ENCODE measurements at places on chromosomes 12 and 14. TPM values are rescaled to one million over a fixed set of nuclear protein-coding genes. Genes with fewer than 3 reads are reported as not detected.
A peak's percentile ranks its signal among the peaks of the same experiment; 100 is the strongest.

SARNP gene
- 86.7 TPM for total RNA-seq

PKP2 gene
- 9.5 TPM for total RNA-seq

BDKRB1 gene
- total RNA-seq = 15.1 TPM

PRORP gene
- 38.0 TPM for total RNA-seq

SLC6A13 gene
- not detected for total RNA-seq

CCDC197 gene
- total RNA-seq = not detected

PCED1B gene
- 3.2 TPM for total RNA-seq

ZDHHC22 gene
- not detected for total RNA-seq

ACADS gene
- 9.7 TPM for total RNA-seq

ADAM21 gene
- 0.43 TPM for total RNA-seq

SPIC gene
- total RNA-seq = not detected

DGLUCY gene
- 39.7 TPM for total RNA-seq

OVCH1 gene
- under 0.01 TPM for total RNA-seq

DNA sequence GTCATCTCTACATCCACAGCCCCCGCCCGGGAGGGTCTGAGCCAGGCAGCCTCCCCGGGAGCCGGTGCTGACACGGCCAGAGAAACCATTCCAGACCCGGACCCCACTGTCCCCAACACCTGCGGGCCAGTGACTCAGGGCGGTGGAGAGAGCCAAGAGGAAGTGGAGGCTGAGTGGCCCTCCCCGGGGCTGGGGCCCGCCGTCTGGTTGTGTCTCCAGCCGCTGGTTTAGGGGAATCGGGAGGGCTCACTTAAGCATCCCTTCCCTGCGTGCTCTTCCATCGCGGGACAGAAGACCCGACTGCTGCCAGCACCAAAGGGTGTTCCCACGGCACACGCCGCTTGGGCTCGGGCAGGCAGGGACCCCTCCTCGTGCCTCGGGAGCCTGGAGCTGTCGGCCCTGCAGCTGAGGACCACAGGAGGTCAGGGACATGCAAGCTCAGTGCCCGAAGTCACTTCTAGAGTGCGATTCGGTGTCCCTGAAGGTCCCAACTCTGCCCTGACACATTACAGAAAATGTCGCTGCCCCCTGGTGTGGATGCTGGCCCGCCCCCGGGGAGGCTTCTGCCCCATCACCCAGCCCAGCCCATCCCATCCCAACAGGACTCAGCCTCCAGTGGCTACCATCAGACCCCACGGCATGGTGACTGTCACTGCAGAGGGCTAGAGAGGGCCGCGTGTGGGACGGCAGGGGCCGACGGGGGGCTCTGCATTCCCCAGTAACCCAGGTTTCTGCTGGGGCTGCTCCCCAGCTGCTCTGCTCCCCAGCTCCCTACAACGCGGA, 50.8 kb downstream of the GALNT9 start:
- DNase-seq = no peak

DNA sequence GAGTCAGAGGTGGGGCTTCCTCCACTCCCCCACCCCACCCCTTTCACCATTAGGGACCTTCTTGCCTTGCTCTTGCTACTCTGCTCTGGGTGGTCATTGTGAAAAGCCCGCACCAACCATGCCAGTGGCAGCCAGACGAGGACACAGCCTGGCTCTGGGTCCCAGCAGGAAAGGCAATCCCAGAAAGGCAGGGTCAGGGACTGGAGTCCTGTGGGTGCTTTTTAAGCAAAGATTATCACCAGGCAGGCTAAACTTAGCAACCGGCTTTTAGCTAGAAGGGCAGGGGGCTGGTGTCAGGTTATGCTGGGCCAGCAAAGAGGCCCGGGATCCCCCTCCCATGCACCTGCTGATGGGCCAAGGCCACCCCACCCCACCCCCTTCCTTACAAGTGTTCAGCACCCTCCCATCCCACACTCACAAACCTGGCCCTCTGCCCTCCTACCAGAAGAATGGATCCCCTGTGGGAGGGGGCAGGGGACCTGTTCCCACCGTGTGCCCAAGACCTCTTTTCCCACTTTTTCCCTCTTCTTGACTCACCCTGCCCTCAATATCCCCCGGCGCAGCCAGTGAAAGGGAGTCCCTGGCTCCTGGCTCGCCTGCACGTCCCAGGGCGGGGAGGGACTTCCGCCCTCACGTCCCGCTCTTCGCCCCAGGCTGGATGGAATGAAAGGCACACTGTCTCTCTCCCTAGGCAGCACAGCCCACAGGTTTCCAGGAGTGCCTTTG, 1.2 kb upstream of the GAPDH start:
- DNase-seq = peak; percentile 67

DNA sequence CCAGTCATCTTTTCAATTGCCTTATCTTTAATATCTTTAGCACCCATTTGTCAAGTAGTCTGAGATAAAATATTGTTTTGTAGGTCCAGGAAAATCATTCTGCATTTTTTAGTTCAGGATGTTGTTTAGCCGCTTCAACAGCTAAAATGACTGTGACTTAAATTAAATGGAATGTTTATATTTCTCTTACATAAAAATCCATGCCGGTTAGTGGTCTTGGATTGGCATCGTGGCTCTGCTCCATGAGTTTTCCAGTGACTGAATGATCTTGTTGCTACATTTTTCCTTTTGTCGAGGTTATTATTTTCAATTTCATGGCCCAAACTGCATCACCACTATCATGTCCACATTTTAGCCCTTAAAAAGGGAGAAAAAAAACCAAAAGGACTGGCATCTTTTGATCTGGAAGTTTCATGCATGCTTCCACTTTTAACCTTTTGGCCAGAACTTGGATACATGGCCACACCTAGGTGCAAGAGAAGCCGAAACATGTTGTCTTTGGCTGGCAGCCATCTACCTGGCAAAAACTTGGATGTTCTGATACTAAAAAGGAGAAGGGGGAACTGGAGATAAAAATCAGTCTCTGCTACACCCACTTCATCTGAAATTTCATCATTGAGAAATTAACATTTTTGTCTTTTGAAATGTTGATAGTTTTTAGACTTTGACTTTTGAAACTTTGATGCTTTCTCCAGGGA, 142.4 kb downstream of the OTOGL start:
- DNase-seq = no peak

DNA sequence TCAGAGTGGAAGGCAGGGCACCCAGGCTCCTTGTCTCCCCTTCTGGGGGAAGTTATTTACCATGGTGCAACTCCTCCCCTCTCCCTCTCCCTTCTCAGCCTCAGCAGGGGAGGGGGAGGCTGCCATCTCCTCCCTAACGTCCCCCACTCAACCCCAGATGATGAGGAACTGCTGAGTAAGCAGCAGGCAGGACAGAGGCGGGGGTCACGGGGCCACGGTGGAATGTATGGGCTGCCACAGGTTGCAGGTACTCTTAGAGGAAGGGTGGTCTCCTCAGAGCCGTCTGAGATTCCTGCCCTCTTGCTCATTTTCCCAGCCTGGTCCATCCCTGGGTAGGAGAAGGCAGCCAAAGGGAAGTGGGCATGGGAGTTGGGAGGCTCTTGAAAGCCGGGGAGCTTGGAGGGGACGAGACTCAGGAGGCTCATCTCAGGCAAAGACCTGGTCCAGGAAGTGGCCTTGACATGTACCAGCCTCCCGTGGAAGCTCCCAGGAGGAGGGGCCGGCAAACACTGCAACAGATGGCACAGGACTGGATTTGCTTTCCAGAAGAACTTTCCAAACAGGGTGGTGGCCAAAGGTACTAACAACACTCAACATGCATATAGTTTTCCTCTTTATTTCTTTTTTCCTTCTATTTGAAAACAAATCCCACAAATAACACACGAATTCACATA, 19.0 kb downstream of the RIN3 start:
- no peak for DNase-seq

GRCh38 chr14:69214393-69214792, 23.1 kb downstream of the EXD2 start:
- peak; percentile 17 for DNase-seq

DNA sequence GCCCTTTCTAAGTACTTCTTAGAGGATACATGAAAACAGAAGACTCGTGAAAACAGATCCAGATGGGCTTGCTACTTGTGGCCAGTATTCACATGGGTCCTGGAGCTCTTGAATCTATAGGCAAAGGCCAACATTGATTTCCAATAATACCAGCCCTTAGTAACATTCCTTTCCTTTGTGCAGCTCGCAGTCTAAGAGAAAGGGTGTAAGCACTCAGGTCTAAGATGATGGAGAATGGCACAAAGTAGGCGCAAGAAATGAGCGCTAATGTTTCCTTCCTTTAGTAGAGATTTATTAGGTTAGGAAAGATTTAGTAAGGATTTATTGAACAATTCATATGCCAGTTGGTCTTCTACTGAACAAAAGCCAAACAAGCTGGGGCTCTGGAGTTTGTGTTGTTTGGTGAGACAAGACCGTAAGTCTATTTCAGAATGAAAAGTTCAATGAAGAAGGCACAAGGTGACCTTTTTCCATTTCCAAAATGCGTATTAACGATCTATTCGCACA, 525 bp downstream of the RNU6-8 start:
- DNase-seq = no peak

GRCh38 chr14:54333511-54333910, 63.3 kb upstream of the CDKN3 start:
- DNase-seq = no peak

DNA sequence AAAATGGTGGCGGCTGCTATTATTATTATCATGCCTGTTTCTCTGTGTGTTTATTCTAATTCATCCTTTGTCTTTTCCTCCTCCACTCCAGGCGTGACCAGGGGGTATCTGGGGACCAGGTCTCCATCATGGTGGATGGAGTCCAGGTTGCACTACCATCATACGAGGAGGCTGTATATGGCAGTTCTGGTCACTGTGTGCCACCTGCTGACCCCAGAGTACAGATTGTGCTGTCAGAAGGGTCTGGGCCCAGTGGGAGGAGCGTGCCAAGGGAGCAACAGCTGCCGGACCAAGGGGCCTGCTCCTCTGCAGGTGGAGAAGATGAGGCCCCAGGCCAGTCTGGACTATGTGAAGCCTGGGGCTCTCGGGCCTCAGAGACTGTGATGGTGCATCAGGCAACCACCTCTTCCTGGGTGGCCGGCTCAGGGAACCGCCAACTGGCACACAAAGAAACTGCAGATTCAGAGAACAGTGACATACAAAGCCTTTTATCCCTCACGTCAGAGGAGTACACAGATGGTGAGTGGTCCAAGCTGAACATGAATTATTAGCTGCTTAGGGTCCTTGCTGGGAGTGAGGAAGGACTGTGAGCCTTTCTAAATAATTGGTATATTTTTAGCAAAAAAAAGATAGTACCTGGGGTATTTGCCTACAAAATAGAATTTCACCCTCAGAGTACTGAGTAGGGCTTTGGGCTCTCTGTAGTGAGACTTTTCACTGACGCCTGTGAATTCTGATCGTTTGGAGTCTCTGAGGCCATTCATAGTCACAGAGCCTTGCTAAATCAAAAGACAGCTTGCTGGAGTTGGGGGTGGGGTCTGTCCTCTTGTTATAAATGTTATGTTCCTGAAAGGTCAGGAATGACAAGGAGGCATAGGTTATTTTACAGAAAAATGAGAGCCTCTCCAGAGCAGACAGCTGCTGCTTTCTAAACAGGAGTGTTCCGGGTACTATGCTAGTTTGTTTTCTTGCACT, 58.1 kb upstream of the SRSF5 start:
- no peak for DNase-seq

DNA sequence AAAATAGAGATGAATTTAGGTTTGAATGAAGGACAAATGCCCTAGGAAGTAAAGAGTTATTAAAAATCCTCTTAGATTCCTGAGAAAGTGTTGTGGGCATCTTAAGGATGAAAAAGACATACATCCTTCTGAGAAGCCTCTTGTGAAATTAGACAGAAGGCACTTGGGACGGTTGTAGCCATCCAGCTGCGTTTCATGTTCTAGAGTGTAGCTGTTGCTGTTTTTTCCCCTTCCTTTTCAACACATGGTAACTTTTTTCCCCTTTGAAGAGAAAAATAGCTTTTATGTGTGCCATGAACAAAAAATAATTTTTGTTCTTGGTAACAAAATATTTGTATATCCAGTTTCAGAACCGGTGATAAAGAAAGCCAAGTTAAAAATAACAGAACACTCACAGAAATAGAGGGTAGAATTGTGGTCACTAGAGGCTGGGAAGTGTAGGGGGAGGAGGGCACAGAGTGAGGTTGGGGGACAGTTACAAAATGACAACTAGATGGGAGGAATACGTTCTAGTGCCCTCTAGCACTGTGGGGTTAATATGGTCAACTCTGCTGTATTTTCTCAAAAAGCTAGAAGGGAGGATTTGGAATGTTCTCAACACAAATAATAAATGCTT, 58.4 kb downstream of the PTHLH start:
- DNase-seq = no peak

- DNase-seq = no peak
Measured at GRCh38 chr12:22115711-22116110, 69.7 kb downstream of the CMAS start.

DNA sequence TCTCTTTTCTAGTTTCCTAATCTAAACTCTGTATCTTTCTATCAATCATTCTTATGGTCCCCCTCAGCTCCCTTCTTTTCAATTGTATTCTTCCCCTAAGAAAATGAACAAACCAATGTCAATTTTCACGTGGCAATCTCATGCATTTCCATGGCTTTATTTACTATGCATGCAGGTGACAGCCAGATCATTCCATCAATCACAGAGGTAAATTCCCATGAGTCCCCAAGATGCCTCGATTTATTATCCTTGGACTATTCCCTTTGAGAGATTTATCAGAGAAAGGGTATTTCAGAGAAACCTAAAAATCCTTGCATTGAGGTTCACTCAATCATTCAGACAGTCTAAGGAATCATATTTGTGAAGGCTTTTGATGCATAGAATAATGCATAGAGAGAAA, 301.2 kb downstream of the DIO2 start:
- DNase-seq = no peak

DNA sequence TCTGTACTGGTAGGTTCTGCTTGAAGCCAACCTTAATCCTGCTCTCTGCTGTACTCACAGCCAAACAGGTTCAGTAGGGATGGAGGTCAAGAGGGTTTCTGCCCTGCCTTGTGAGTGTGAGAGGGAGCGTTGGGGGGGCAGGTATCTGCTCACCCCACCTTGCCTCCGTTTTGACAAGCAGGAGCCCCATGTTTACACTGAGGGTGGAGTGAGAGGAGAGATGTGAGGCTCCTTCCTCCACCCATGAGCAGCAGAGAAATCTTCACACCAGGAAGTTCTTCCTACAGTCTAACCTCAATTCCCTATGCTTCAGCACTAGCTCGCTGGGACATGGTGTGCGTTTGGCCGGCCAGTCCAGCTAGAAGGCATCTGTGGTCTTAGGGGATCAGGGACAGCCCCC, 4.2 kb downstream of the KRT80 start:
- no peak for DNase-seq

GRCh38 chr12:46389031-46389616, 16.6 kb upstream of the SLC38A2 start:
- peak; percentile 98 for DNase-seq

- DNase-seq = no peak
Measured at GRCh38 chr12:46808317-46808716, 17.5 kb downstream of the SLC38A4 start.

DNA sequence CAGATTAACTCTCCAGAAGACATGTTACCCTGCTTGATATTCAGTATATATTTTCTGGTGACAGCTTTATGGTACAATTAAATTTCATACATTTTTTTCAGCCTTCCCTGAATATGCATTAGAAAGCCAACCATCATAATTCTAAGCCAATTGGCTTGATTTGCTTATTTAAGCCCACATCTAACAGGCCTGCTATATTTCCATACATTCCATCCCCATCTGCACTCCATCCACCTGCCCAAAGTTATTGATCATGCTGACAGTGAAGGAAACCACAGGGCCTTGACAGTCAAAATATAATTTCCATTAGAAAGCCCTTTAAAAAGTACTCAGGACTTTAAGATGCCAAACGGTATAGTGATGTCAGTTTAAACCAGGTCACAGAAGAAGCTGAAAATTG, 164.3 kb downstream of the GXYLT1 start:
- no peak for DNase-seq

Data from fibroblast of villous mesenchyme (primary cell).